ENCODE measurements at places on chromosomes 7 and 10.

GRCh38 chr7:118855290-118855689 is 630.8 kb downstream of the ANKRD7 start:
- DNase-seq: no peak

DNA sequence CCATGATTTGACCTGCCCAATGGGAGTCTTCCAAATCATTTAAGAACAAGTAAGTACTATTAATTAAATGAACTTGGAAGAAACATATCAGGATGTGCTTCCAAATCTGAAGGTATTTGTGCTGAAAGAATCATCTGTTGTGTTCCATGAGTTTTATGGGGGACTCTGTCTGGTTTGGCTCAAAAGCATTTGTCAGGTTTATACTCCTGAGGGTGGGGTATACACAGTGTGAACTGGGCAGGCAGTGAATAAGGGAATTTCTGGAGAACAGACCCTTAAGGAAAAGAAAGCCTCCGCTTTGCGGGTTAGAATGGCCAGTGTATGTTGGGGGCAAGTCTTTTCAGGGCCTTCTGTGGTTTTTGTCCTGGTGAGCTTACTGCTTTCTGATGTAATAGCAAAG is 29.9 kb downstream of the TCF7L2 start:
- no peak for DNase-seq

- DNase-seq: no peak
Observed at GRCh38 chr7:156621652-156622051, 18.9 kb upstream of the RNF32 start.

DNA sequence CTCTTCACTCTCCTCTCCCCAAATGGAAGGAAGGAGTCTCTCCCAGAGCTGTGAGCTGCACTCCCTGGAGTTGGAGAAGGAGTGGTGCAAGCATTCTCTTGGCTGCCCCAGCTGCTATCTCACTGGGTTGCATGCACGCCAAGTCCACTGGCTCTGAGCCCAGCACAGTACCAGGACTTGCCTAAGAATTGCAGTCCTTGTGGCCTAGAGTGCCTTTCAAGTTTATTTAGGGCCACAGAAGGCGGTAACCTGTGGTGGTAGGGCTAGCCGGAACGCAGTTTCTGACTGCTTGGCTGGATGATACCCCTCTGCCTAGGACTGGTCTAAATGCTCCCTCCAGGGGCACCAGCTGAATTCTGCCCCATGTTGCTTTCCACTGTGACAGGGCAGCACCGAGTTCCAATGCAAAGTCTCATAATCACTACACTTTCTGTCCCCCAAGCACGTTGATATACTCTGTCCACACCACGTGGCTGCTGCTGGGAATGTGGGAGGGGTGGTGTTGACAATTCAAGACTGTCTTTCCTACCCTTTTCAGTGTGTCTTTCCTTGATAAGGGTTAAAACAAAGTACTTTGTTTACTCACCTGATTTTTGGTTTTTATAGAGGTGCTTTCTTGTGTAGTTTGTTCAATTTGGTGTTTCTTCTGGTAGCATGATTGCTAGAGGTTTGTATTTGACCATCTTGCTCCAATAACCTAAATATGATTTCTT is 57.0 kb downstream of the PHTF2 start:
- no peak for DNase-seq

DNA sequence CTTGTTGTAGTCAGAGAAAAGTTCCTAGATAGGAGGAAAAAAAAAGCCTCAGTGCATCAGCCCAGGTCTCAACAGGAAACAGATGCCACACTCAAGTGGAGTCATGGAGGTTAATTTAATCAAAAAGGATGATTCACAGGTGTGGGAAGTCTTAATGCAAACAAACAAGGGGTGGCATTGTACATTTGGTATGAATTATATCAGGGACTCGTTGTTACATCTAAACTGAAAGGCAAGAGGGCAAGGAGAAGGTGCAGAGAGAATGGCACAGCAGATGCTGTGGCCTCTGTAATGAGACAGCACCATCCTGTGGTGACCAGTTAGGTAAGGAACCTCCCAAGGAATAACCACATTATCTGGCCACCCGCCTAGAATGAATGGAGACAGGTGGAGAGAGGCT is 133.7 kb downstream of the PTPRZ1 start:
- no peak for DNase-seq

DNA sequence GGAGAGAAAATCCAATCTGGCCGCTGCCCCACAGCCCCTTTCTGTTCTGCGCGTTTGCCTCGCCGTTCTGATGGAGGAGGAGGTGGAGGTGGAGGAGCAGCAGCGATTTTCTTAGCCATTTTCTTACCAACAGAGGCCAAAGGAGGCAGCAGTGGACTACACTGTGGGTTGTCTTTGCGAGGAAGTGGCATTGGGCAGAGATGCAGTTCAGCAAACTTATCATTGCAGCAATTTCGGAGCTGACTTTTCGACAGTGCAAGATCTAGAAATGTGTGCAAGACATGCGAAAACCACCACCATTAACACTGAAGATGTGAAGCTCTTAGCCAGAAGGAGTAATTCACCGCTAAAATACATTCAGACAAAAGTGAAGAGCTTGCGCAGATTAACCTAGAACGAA is 1.9 kb upstream of the ARL4A start:
- peak; percentile 5 for DNase-seq

DNA sequence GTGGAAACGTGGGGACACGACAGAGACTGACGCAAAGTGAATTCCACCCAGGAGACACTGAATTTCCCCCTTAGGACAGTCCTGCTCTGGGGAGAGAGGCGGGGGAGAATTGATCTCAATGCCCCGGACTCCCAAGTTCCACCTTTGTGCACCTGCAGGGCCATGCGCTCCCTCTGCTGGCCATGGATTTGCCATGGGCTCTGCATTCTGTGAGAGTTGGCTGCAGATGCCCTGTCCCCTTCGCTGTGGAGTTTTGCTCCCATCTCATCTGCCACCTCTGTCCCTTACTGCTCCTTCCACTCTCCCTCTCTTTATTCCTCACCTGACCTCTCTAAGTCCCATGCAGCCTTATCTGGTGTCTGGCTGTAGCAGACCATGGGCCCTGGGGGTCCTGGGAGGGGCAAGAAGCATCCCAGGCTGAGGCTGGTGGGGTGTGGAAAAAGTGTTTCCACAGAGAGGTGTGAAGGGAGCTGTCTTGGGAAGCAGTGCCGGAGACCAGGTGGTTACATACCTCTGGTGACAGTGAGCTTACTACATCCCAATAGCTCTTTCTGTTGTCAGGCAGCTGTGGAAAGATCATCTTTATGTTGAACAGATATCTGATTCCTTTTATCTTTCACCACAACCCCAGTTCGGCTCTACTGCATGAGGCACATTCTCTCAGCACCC is 14.3 kb downstream of the GHRHR start:
- no peak for DNase-seq

- no peak for DNase-seq
Observed at GRCh38 chr10:112711366-112711765, 238.7 kb upstream of the TCF7L2 start.

DNA sequence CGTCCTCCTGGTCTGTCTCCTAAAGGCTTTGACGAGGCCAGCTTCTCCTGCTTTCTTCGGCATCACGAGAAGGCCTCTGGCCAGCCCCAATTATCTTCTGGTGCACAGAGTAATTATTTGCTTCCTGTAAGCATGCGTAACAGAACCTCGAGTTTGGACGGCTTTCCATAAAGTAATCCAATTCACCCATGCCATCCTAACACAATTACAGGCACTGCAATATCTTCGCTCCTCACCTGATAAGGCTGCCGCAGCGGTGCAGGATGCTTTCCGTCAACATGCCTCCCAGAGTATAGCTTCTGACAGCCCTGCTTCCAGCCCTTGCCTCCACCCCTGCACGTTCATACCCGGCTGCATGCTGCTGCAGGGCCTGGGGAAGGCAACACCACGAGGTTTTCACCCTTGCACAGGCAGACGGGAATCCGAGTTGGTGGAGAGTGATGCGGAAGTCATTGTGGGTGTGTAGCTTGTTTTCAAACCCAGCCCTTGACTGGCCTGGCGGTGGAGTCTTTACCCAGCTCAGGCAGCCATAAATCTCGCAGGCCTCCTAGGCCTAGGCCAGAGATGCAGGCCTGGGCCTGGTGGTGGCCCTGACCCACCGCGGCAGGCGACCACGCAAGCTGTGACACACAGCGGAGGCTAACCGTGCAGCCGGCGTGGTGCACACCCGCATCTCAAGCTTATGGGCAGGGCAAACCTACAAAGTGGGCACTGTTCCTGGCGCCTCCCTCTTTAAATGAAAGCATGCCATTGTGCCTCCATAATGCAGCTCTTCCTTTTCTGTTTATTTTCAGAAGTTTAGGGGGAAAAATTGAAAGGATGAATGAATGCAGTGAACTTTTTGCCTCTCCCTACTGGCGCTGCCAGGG is 12.7 kb downstream of the EBF3 start:
- no peak for DNase-seq

GRCh38 chr10:131142517-131143380 is 168.8 kb downstream of the TCERG1L start:
- DNase-seq: no peak

DNA sequence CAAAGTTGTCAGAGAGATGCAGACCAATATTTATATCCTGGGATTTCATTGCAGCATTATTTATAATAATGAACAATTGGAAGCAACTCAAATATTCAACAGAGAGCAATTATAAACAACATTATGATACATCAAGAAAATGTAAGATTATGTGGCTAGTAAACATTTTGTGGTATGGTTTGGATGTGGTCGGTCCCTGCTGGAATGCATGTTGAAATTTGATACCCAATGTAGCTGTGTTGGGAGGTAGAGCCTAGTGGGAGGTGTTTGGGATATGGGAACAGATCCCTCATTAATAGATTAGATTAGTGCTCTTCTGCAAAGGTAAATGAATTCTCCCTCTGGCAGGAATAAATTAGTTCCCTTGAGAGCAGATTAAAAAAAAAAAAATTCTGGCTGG is 350.9 kb downstream of the ANKRD30A start:
- DNase-seq: no peak

DNA sequence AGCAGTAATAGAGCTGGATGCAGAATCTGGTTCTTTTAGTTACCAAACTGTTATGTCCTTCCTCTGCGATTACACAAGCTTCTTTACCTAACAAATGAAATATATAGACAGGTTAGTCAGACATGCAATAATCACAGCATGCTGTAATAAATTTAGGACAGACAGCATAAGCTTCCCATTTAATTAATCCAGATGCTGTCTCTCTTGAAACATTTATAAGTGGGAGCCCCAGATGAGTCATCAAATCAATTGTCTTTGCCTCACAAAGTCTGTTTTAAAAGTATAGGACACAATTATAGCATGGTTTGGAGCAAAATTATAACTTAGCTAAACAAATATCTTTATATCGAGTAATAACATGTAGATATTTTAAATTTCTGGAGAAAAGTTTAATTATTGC is 1.6 kb downstream of the CDNF start:
- no peak for DNase-seq

DNA sequence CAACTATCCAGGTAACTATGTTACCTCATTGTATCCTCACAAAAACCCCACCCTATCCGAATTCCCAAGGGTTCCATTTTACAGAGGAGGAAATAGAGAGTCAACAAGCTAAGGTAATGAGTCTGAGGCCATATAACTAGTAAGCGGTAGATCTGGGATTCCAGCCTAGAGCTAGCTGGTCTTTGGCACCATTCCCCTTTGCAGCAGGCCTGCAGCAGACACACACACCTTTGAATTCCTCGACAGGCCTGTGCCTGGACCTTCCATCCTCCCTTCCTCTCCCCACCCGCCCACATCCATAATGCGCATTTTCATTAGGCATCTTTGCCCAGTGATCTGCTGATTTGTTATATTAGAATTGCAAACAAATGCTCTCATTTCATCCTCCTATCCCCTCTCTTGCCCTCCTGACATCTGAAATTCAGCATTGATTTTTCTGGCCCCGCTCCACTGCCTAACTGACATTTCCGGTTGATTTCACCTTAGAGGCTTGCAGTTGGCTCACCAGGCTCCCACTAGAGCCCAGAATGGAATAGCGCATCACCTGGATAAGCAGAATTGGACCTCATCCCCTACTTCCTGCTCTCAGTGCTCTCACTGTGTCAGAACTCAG is 129.5 kb downstream of the PLXNA4 start:
- no peak for DNase-seq

- DNase-seq: no peak
Observed at GRCh38 chr10:3588816-3589215, 196.2 kb downstream of the KLF6 start.

GRCh38 chr7:135174941-135175340 is 4.4 kb upstream of the CYREN start:
- DNase-seq: no peak

- DNase-seq: no peak
Observed at GRCh38 chr7:152511736-152512135, 75.9 kb upstream of the KMT2C start.

DNA sequence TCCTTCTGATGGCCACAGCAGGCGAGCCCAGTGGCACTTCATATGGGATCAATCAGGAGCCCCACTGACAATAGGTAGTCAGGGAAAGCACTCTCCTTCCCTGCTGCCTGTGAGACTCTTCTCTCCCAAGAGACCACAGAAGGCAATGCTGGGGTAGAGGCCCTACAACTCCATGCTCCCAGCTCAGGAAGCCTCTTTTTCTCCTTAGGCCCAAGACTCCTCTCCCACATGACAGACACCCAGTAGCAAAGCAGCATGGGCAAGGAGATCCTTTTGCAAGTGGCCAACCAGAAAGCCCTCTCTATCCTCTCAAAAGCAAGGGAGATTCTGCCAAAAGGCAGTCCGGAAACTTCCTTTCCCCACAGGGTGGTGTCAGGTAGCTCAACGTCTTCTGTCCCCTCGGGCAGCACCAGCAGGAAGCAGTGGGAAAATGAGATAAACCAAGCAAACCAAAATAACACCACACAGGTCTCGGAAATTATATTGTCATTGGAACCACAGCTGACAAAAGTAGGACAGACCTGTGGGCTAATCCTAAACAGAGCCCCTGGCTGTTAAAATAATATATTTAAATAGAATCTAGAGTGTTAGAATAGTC is 172.7 kb upstream of the GDF10 start:
- no peak for DNase-seq

DNA sequence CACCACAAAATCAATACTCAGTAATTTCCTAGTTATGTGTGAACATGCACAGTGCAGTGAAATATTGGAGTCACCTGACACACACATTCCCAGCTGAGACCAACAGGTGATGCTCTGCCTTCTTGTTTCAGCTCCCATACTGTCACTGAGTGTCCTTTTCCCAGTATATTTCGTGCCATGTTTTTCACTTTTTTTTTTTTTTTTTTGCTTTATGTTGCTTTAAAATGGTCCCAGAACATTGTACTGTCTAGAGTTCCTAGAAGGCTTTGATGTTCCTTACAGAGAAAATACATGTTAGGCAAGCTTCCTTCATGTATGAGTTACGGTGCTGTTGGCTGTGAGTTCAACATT is 45.6 kb downstream of the ELAPOR2 start:
- DNase-seq: no peak

Measured in effector CD8-positive, alpha-beta T cell (primary cell).